Right forelimb (tissue), 1 donor: ENCODE measurements at places on chromosomes 2 and 18.
A peak's percentile ranks its signal among the peaks of the same experiment; 100 is the strongest.

DNA sequence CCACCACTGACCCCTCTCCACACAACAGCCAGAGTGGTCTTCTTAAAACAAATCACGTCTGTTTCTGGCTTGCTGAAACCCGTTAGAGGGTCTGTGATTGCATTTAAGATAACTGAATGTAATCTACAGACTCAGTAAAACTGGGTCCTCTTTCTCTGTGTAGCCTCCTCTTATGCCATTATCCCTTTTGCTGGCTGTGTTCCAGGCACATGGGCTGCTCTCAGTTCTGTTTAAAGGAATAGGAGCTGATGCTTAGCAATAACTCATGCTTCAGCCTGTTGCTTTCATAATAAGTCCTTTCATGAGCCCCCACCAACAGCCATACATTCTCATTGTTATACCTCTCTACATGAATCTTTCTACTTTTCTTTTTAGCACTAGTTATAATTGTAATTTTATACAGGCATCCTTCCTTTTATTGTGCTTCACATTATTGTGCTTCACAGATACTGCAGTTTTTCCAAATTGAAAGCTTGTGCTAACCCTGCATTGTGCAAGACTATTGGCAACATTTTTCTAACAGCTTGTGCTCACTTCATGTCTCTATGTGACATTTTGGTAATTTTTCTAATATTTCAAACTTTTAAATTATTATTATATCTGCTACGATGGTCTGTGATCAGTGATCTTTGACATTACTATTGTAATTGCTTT is 782.6 kb downstream of the MBD2 start:
- DNase-seq = no peak

DNA sequence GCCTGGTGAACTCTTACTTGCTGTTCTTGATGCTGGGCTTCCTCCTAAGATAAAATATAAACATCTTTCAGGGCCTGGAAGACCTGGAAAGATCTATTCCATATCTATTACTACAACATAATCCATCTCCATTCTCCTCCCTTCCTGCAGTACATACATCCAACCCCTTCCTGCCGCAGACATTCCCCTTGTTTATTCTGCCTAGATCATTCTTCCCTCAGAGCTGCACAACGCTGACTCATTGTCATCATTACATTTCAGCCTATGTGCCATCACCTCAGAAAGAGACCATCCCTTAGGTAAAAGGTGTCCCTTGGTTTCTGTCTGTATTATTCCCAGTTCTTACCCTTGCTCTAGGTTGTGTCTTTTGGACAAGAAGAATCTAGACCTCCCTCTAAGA is 2.5 kb upstream of the CDH7 start:
- no peak for DNase-seq

- DNase-seq = no peak
Observed at GRCh38 chr2:21043744-21044532, at the start of gene APOB. Gene APOB, minus strand, starts transcription at chr2:21044073. Its CDS starts 128 bp downstream, at chr2:21043945.

DNA sequence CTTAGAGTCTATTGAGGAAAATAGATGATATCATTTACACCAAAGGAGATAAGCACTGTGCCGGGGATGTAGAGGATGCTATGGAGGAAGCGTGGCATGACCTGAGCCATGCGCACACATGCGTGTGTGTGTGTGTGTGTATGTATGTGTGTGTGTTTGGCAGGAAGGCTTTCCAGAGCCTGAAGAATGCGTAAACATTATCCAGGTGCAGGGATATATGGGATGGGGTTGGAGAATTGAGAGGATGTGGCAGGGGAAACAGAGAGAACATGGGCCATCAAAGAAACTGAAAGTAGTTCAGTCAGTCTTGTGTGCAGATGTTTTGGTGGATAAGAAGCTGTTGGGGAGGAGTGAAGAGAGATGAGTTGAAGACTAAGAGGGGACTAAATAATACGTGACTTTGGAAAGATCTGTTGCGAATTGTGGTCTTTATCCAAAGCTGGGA is 9.3 kb upstream of the STAT1 start:
- DNase-seq = no peak

GRCh38 chr2:186135686-186136085 is 350.4 kb upstream of the ZC3H15 start:
- DNase-seq = no peak

- no peak for DNase-seq
Observed at GRCh38 chr2:235468978-235469655, 24.7 kb upstream of the AGAP1 start.

DNA sequence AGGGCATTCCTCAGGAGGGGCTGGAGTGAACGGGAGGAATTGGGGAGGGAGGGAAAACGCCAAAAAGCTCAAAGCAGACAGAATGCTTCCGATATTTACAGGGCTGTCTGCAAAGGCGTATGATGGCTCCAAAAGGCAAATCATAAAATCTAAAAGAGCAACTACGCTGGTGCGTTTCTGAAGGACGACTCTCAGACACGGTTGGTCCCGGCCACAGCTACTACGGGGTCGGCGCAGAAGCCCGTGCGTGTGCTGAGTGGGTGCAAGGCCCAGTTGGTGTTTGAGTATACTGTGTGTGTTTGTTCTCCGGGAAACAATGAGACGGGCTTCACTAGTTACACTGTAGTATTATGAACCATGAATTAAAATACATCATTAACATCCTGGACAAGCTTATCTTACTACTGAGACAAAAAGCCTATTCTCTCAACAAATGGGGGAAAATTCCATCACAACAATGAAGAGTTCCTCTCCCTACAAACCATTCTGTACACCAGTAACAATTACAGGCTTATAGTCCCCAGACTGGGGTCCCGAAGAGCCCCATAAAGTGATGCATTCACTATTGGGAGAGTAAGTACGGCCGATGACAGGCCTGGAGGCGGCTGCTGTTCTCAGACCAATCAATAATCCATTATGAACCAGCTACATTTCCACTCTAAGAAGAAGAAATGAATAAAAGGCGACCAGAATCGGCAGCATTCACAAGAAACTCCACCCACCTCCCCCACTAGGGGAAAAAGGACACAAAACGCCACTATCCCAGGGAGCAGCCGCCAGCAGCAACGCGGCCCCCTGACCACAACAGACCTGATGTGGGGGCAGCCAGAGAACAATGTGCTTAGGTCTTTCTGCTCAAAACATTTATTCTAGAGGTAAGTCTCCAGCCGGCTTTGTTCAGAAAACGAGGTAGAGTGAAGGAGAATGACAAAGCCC is 43.4 kb downstream of the ZNF516 start:
- DNase-seq = no peak

DNA sequence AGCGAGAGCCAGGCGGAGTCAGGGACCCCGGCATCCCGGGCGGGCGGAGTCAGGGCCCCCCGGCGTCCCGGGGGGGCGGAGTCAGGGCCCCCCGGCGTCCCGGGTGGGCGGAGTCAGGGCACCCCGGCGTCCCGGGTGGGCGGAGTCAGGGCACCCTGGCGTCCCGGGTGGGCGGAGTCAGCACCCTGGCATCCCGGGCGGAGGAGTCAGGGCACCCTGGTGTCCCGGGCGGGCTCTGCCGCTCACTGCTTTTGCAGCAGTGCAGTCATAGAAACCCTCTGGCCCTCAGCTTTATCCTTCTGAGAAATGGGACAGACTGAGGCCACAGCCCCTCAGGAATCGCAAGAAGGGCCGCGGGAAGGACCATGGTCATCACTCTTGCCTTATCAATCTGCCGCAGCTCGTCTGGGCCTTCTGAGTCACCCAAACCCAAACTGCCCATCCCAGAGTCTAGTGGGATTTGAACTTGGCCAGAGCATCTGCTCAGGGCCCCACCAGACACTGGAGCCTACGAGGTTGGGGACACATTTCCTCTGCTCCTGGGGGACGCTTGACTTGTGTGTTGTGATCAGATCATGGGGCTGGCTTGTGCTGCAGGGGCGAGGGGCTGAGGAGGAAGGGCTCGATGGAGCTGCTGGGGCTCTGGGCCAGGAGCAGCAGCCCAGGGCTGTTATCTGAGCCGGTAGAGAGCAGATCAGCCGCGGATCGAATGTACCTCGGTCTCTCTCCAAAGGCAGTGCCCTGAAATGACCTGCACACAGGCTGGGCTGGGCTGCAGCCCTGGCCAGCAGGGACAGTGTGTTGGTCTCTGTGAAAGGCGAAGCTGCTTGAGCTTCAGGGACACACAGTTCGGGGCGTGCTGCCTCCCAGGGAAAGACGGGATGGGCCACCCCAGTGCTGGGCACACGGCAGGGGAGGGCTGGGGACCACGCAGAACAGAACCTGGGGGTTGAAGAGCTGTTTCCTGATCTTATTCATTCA is 290.1 kb upstream of the HDAC4 start:
- peak; percentile 42 for DNase-seq

DNA sequence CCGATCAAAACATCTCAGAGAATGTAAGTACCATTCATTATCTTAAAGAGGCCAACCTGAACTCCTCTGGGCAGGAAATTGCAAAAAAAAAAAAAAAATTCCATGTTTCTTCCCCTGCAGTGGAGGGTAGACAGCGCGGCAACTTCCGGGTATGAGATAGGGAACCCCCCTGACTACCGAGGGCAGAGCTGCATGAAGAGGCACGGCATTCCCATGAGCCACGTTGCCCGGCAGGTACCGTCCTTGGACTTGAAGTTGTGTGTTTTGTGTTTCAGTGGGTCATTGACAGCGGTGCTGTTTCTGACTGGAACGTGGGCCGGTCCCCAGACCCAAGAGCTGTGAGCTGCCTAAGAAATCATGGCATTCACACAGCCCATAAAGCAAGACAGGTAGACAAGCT is 7.2 kb downstream of the ACP1 start:
- DNase-seq = no peak

- DNase-seq = peak; percentile 66
Observed at GRCh38 chr2:227106845-227107759, 56.9 kb downstream of the COL4A4 start.

DNA sequence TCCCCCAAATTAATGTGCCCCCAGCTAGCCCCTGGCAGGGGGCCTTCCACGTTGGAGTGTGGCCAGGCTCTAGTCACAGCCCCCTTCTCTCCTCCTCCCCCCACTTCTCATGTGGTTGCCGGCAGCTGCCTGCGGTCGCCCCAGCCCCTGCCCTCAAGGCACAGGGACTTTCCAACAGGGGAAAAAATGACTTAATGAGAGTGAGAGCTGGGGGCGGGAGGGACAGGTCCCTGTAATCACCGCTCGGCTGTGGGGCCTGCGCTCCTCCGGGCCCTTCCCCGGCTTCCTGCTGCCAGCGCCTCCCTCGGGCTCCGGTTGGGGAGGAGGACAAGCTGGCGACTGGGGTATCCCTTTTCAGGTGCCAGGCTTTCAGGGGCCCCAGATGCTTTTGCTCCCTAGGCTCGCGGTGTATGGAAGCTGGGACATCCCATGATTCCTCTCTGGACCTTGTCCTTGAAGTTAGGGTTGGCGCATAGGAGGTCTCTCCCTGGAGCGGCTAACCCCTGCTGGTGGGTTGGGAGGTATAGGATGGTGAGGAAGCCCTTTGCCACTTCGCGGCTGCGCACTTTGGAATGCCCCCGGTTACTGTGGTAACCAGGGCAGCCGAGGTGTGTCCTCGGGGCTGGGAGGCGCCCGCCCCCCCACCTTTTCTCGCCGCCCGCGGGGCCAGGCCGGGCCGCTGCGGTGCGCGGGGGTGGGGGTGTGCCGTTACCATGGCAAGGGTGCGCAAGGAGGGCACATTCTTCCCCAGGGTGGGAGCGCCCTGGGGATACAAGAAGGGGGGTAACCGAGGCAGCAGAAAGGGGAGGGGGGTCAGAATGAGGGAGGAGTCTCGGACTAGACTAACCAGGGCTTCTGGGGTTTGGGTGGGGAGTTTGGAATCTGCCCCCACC is 16.1 kb downstream of the WNT10A start:
- DNase-seq = peak; percentile 44

DNA sequence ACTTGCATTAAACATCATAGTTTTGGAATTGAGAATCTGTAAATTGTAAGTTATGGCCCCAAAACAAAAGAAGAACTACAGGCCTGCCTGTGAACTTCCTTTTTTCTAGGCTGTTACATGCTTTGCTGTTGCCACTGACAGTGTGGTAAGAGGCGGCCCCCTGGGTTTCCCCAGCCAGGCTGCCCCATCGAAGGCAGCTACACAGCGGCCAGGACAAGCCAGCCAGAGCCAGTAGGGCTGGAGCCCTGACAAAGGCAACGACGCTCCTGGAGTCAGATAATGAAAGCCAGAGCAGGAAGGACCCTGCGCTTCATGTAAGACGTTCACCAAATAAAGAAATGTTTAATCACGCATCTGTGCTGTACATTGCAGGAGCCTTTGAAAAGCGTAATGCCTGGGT is 55.0 kb downstream of the ANKRD44 start:
- DNase-seq = peak; percentile 67
